Activated CD4-positive, alpha-beta T cell treated with anti-CD3 and anti-CD28 coated beads for 48 hours (primary cell): ENCODE measurements at places on chromosomes 16 and 17.
A peak's percentile ranks its signal among the peaks of the same experiment; 100 is the strongest.

- no peak for DNase-seq
These were observed 51.1 kb upstream of the MYH2 start for GRCh38 chr17:10600571-10600970.

DNA sequence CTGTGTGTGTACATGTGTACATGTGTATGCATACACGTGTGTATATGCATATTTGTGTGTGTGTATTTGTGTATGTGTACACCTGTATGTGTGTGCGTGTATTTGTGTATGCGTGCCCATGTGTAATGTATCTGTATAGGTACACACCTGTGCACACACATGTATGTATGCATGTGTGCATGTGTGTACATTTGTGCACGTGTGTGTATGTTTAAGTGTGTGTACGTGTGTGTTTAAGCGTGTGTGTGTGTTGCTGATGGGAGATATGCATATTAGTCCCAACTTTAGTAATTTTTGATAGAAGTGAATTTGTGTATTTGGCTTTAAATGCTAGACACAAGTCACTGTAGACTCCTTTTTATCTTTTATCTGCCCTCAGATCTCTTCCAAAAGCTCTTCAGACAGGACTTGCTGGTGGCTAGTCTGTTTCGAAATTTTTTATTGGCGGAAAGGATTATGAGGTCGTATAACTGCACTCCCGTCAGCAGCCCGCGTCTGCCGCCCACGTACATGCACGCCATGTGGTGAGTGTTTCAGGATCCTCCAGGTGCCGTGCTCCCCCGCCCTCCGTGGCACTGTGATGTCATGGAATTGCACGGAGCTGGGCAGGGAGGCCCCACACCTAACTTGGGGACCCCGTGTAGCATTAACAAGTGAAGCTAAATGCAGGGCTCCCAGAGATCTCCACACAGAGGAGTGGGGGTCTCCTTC lies 168.8 kb upstream of the CHMP6 start:
- peak; percentile 26 for DNase-seq

DNA sequence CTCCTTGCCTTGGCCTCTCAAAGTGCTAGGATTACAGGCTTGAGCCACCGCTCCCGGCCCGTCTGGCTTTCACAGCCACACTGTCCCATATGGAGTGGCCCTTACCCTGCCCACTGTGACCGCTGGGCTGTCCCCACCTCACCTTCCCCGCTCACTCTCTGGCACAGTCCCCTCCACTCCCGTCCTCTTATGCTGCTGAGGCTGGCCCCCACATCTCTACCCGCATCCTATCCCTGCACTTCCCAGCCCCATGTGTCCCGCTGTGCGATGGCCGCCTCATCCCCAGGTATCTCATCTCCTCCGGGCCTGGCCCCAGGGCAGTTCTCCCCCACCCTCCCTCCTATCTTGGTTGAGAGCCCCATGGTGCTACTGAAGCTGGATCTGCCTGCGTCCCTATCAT lies 93.2 kb downstream of the PGS1 start:
- no peak for DNase-seq

- no peak for DNase-seq
These were observed 2.2 kb downstream of the TXNL4B start for GRCh38 chr16:72091217-72091616.

GRCh38 chr17:17561408-17562145 lies 29.9 kb downstream of the PEMT start:
- DNase-seq = no peak

DNA sequence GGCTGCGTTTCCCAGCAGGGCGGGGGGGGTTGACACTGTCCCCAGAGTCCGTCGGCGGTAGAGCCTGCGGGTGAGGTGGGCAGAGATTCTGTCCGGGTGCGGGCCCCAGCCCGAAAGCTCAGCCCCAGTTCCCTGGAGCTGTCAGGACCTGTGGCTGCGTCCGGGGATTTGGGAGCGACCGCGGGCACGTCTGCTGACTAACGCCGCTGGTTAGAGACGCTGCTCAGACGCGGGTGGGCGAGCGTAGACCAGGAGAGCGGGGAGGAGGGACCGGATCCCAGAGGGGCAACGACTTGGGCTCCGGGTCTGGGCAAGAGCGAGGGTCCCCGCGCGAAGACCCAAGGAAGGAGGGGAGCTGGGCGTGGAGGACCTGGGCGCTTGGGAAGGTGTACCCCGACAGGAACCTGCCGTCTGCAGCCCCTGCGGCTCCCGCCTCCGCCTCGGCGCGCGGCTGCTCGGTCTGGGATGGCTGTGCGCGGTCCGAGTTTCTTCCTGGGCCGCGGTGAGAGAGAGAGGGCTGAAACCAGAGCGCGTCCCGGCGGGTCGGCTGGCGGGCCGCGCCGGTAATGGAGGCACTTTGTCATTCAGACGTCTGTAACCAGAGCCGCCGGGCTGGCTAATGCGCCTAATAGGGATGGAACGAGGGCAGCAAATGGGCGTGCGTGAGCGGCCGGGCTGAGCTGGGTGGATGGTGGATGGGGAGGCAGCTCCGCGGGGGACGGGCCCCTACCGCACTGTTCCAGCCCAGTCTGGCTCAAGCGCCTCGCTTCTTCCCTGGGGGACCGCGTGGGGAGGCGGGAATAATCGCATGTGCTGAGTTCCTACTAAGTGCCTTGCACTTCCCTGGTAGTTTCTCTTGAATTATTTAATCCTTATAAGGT lies 2.3 kb downstream of the NGFR start:
- DNase-seq = peak; percentile 19

GRCh38 chr17:19867329-19868078 lies at the start of gene ULK2:
TSS of gene ULK2 (minus strand) at chr17:19867936. CDS start at chr17:19867417, 519 bp downstream.
- DNase-seq = peak; percentile 65

GRCh38 chr17:5705876-5706576 lies 121.7 kb upstream of the NLRP1 start:
- DNase-seq = no peak

DNA sequence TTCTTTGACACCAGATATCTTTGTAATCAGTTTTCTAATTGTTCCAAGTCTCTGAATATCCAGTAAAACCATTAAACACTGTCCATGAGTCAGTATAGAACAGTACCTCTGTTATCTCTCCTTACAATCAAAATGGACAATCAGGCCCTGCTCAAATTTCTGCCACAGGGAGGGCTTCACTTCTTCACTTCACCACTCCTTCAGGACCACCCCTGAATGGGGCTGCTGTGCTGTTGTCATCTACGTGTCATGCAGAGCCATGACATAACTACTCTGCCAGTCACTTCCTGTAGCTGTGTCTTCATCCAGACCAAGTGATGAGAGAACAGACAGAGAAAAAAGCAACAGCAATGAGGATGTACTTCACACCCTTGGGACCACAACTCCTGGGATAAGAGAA lies 116.9 kb downstream of the TANC2 start:
- DNase-seq = no peak

GRCh38 chr16:71474864-71475263 lies 12.8 kb upstream of the ZNF23 start:
- no peak for DNase-seq

- DNase-seq = no peak
These were observed 8.1 kb upstream of the DPEP1 start for GRCh38 chr16:89605186-89605970.
